ENCODE measurements at places on chromosomes 5 and 9. TPM values are rescaled to one million over a fixed set of nuclear protein-coding genes. Genes with fewer than 3 reads are reported as not detected.

CAVIN4 gene
- polyA plus RNA-seq, result not detected

DAPK1 gene
- polyA plus RNA-seq, result 5.8 TPM

ADRB2 gene
- 0.54 TPM for polyA plus RNA-seq

PRR16 gene
- polyA plus RNA-seq, result 2.3 TPM

CNTFR gene
- polyA plus RNA-seq, result 5.7 TPM

NPR2 gene
- polyA plus RNA-seq, result 39.0 TPM

SIGMAR1 gene
- 65.9 TPM for polyA plus RNA-seq

IFNA7 gene
- polyA plus RNA-seq, result not detected

ALDOB gene
- 2.1 TPM for polyA plus RNA-seq

RLN1 gene
- polyA plus RNA-seq, result not detected
